IgD-negative memory B cell (primary cell): ENCODE measurements at places on chromosomes 12 and 14. TPM values are rescaled to one million over a fixed set of nuclear protein-coding genes. Genes with fewer than 3 reads are reported as not detected.

PPP1R1A gene
- not detected for polyA plus RNA-seq

AQP5 gene
- not detected for polyA plus RNA-seq

TSPAN8 gene
- polyA plus RNA-seq: not detected

TAOK3 gene
- polyA plus RNA-seq: 107 TPM

MIPOL1 gene
- not detected for polyA plus RNA-seq

TRHDE gene
- polyA plus RNA-seq: not detected

KRT79 gene
- not detected for polyA plus RNA-seq

ALG10 gene
- 2.9 TPM for polyA plus RNA-seq

ERP27 gene
- 1.9 TPM for polyA plus RNA-seq

KRT74 gene
- not detected for polyA plus RNA-seq

PCED1B gene
- polyA plus RNA-seq: 34.0 TPM

OGFOD2 gene
- polyA plus RNA-seq: 20.2 TPM

MMP14 gene
- polyA plus RNA-seq: not detected

IGF1 gene
- polyA plus RNA-seq: 5.1 TPM

TMEM229B gene
- polyA plus RNA-seq: 7.0 TPM

GDF3 gene
- not detected for polyA plus RNA-seq

ACSS3 gene
- polyA plus RNA-seq: not detected

SYCP3 gene
- polyA plus RNA-seq: 0.33 TPM

DDN gene
- polyA plus RNA-seq: not detected

ASCL1 gene
- polyA plus RNA-seq: not detected

SLC25A21 gene
- polyA plus RNA-seq: not detected

FOXA1 gene
- polyA plus RNA-seq: not detected

CISTR gene
- not detected for polyA plus RNA-seq
